ENCODE measurements at places on chromosomes 2 and 18.

DNA sequence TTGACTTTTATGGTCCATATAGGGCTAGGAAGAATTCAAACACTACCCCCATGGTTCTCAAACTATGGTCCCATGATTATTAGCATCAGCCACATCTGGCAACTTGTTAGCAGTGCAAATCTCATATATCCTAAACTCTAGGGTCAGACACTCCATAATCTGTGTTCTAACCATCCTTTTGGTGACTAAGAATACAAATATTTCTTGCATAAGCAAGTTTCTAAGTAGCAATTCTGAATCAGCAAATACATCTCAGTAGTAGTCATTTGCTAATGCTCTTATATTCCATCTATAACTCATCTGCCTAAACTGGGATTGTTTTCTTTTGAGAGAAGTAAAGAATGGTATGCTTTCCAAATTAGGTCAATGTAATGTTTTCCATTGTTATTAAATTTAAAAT is 447.3 kb downstream of the TMX3 start:
- DNase-seq, result no peak

DNA sequence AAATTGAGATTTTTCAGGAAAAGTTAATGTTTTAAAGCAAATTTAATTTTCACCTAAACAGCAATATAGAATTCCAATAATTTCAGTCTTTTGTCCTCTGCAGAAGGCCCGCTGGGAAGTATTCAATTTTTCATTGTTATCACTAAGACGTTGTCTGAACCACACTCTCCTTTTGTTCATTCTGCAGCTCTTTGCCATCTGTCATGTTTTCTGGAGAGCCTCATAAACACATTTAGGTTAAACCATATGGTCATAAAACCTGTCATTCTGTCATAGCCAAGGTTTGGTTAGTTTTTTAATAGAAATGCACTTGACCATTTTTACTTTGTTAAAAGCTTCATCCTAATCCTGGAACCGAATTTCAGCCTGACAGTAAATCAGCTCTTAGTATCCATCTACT is 54.0 kb upstream of the PGAP1 start:
- DNase-seq, result no peak

DNA sequence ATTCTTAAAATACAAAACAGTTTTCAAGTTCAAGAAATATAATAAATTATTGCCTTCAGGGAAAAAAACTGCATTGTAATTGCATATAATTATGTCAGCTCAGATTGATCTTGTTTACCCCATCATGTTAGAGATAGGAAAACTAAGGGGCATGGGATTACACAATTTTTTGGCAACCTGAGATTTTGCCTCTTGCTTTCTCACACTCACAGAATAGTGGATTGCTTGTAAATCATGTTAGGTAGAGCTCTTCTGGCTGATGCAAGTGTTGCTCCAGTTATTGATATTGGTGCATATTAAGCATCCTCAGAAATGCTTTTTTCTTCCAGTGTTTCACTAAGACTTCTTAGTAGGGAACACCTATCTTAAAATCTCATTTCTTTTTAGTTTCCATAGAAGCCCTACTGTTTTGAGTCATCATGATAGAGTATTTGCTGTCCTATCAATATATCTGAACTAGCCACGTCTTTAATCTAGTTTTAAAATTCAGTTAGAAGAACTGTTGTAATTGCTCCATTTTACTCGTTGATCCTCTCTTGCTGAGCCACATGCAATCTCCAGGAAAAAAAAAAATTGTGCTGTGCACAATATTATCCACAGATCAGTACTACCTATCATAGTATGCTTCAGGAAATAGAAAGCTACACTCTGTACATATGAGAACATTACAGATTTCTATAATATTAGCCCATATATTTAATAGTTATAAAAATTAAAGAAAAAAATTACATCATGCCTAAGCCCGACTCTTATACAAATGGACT is 393.1 kb downstream of the LRP1B start:
- no peak for DNase-seq

GRCh38 chr2:6183226-6183625 is 491.0 kb downstream of the SOX11 start:
- no peak for DNase-seq

GRCh38 chr2:32746669-32747068 is 118.8 kb downstream of the TTC27 start:
- DNase-seq, result no peak

DNA sequence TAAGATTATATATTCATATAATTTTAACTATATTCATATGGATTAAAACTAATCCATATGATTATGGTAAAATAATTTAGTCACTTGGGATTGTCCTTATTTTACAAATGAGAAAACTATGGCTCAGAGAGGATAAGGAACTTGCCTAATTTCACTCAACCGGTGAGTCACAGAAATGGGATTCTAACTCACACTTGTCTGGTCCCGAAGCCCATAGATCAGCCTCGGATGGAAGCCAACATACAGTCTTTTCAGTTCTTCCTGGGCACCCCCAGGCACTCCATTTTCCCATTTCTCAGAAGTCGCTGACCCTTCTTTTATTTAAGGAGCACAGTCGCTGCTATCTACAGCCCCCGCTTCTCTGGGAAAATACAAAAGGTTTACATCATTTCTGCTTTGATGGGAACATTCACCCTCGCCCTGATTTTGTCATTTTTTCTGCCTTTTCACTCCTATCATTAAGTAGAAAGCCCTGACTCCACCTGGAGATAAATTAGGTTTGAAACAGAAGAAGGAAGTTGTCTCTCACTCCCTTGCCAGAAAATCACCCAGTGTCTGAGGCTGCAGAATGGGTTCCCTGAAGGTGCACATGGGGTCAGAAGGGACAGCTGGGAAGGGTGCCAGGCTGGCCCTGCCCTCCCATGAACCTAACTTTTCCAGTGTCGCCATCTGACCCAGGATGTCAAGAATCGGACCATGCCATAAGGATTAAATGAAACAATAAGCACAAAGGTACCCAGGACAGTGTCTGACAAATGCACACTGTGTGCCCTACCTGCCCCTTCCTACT is 36.6 kb downstream of the CYP1B1 start:
- no peak for DNase-seq

- DNase-seq, result no peak
Observed at GRCh38 chr2:175745911-175746310, 256.2 kb downstream of the LNPK start.

DNA sequence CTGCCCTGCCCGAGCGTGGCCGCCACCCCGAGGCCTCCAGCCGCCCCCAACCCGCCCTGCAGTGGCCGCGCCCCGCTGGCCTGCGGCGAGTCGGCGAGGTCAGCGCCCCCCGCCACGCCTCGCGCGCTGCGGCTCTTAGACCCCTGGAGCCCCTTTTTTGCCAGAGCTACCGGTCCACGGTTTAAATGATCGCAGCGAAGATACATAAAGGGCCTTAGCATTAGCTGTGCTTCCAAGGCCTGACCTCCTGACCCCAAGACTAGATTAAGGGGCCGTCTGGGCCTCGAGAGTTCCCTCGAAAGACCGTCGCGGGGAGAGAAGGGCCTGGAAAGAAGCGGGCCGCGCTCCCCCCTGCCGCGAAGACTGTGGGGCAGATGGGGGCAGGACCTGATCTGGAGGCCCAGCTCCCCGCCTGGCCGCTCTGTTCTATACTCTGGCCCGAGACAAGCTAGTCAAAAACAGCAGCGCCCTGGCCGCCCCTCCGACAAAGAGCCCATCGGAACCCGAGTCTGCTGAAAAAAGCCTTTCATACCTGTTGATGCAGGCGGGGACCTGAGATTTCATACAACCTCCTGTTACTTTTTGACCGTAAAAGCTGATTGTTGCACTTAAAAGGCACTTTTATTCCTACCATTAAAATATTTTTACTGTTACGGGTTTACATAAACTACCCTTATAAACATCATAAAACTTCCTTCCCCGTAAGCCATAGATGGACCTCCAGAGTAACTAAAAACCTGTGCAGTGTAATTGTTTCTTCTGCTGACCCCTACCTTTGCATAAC is 68.7 kb upstream of the PSMD14 start:
- no peak for DNase-seq

DNA sequence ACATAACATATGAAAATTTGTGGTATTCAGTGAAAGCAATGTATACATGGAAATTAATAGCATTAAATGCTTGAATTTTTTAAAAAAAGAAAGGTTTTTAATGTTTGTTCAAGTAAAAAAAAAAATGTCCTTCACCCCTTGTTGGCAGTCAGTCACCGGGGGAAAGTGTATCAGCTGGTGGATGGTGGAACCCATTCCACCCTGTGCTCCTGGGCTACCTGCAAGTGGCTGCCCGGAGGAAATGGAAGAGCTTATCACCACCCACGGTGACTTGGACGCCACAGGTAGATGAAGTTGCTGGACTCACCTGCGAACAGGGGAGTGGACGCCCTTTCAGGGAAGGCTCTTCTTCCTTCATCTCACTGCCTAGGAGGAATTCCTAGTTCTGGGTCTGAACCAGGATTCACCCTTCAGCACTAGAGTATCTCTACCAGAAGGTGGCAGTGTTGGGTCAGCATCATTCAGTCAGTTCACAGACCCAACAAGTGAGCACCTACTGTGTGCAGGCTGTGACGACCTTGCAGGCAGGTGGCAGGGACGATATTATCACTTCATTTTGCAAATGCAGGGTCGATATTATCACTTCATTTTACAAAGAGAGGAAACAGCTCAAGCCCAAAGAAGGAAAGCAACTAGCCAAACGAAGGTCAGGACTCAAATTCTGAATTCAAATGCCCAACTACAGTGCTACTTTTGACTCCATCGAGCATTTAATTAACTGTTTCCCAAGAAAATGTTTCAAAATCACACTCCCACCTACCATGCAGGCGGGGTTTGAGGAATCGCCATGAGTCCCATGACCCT is 35.8 kb downstream of the CIB4 start:
- DNase-seq, result peak; percentile 17

DNA sequence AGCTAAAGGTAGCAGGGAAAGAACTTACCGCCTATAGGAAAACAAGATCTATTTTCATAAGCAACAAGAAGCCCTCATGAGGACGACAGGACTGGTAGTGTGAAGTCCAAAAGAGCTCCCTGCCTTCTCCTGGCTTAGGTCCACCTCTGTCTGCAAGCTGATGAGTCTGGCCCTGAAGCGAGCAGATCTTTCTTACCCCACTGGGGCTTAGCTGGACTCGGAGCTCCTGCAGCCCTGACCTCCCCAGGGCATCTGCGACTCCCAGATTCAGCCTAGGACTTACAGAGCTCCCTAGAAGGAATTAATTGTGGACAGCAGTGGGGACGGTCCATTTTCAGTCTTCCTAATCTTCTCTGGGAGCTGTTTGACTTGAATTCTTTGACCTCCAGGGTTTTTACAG is 53.7 kb downstream of the MCFD2 start:
- no peak for DNase-seq

DNA sequence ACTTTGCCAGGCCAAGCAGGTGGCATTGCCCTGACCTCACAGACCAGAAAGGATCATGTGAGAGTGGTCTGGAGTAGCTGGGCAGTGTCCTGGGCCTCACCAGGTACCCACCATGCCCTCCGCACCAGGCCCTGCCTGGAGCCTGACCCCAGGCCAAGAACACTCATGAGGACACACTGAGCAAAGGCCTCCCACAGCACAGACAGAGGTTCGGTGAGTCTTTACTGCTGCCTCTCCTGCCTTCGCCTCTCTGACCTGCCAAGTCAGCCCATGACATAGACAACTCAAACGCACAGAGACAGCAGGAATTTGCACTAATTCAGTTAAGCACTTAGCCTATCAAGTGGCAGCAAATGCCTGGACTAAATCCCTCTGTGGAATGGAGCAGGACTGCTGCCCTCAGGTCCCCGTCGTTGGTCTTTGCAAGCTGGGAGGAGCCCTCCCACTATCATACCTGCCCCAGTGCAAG is 62.5 kb downstream of the RHOB start:
- no peak for DNase-seq

DNA sequence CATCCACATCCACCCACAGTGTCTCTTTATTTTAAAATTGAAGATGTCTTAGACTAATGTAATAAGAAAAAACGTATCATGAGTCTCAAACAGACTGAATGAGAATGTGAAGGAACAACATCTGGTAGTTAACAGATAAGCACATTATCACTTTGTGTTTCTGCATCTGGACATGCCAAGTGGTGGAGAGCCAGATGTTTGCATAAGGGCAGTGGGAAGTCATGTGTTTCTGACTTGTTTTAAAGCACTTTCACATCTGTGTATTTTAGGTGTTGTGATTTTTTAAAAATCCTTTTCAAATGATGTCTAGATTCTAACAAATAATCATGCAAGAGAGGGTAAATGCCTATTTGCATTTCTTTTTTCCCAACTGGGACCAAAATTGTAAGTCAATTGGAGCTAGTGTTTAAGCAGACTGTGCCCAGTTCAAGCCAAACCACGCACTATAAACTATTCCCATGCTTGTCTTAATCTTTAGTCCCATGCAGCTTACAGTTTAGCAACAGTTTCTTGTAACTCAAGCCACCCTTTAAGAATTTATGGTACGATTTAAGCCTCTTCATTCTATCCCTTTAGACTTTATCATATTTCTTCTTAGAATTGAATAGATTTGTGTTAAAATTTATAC is 272.7 kb upstream of the DOK6 start:
- no peak for DNase-seq

GRCh38 chr2:164485541-164485940 is 135.7 kb downstream of the GRB14 start:
- DNase-seq, result no peak

- peak; percentile 31 for DNase-seq
Observed at GRCh38 chr18:79528846-79529245, 133.1 kb downstream of the NFATC1 start.

- DNase-seq, result no peak
Observed at GRCh38 chr2:173963323-173963816, 1.8 kb downstream of the SP3 start.

- peak; percentile 36 for DNase-seq
Observed at GRCh38 chr18:54444319-54444914, 86.7 kb downstream of the C18orf54 start.

Data from smooth muscle cell of the brain vasculature (primary cell).